ENCODE measurements at places on chromosomes 5 and 9. TPM values are rescaled to one million over a fixed set of nuclear protein-coding genes. Genes with fewer than 3 reads are reported as not detected.
A peak's percentile ranks its signal among the peaks of the same experiment; 100 is the strongest.

DNA sequence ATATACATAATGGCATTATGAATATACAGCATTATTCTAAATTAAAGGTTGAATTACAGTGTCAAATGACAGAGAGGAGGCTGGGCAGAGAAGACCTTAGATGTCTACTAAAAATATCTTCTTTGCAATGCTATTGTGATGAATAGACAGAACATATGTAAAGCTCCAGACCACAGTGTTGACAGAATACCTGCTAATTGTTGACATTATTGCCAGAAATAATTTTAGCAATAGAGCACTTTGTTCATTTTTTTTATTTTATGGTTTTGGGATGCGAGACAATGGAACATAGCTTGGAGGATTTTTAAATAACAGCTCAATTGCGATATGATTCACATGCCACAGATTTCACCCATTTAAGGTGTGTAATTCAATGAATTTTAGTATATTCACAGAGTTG, 508.8 kb downstream of the PSAT1 start:
- DNase-seq, result no peak
- H3K4me3 ChIP-seq, result no peak overlapping the region
- no peaks in the 10 kb centered on the region for H3K36me3 ChIP-seq
- no peaks in the 10 kb centered on the region for H3K4me1 ChIP-seq
- H3K27me3 ChIP-seq, result no peaks in the 10 kb centered on the region
- H3K27ac ChIP-seq, result no peak overlapping the region

GRCh38 chr5:92836855-92837755, 743.9 kb downstream of the NR2F1-AS1 start:
- DNase-seq, result no peak
- H3K36me3 ChIP-seq, result no peaks in the 10 kb centered on the region
- no peaks in the 10 kb centered on the region for H3K4me1 ChIP-seq
- H3K27me3 ChIP-seq, result no peaks in the 10 kb centered on the region
- no peak overlapping the region for H3K4me3 ChIP-seq

GRCh38 chr9:133275105-133276000, at the start of gene ABO:
TSS of gene ABO (minus strand) at chr9:133275201.
- no peaks in the 10 kb centered on the region for H3K27me3 ChIP-seq
- peak within 1 kb of the TSS; percentile 32 for H3K4me3 ChIP-seq

DNA sequence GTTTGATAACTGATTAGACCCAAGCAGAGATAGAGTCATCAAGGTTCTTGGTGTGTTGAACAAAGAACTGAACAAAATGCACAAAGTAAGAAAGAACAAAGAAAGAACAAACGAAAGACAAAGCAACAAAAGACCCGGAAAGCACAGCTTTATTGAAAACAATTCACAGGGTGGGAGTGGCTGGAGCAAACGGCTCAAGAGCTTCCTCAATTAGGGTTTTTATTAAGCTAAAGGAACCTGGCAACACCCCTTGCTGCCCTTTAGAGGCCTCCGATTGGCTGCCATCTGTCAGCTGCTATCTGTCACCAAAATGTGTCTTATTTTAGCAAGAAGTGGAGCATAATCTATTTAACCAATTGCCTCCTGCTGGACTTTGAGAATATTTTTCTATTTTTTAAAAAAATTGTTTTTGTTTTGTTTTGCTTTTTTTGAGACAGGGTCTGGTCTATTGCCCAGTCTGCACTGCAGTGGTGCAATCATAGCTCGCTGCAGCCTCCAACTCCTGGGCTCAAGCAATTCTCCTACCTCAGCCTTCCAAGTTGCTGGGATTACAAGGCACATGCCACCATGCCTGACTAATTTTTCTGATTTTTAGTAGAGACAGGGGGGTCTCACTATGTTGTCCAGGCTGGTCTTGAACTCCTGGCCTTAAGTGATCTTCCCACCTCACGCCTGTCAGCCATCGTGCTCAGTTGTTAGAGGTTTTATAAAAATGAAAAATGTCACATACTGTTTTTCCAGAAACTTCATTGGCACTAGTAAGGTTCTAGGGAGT, 7.7 kb upstream of the ABO start:
- H3K36me3 ChIP-seq, result no peaks in the 10 kb centered on the region
- no peaks in the 10 kb centered on the region for H3K27me3 ChIP-seq
- no peak overlapping the region for H3K27ac ChIP-seq
- no peak for DNase-seq

DNAJB5 gene
- 3.6 TPM for total RNA-seq

GRCh38 chr9:75238311-75238976, 150.1 kb downstream of the OSTF1 start:
- H3K4me1 ChIP-seq, result no peaks in the 10 kb centered on the region
- no peak overlapping the region for H3K4me3 ChIP-seq
- no peak overlapping the region for H3K27ac ChIP-seq
- H3K27me3 ChIP-seq, result no peaks in the 10 kb centered on the region
- DNase-seq, result peak; percentile 62

- no peaks in the 10 kb centered on the region for H3K27me3 ChIP-seq
- no peaks in the 10 kb centered on the region for H3K36me3 ChIP-seq
- H3K27ac ChIP-seq, result no peak overlapping the region
- no peak for DNase-seq
- H3K4me1 ChIP-seq, result peaks cover 35% of the 10 kb centered on the region
- H3K4me3 ChIP-seq, result no peak overlapping the region
Measured at GRCh38 chr5:142808878-142809598, 38.9 kb downstream of the ARHGAP26 start.

- H3K4me1 ChIP-seq, result no peaks in the 10 kb centered on the region
- H3K27me3 ChIP-seq, result no peaks in the 10 kb centered on the region
- no peak overlapping the region for H3K4me3 ChIP-seq
- no peak overlapping the region for H3K27ac ChIP-seq
Measured at GRCh38 chr5:124285733-124286132, 460.7 kb downstream of the ZNF608 start.

KCTD16 gene
- 0.64 TPM for total RNA-seq

BRINP1 gene
- total RNA-seq, result not detected

- no peak for DNase-seq
- H3K4me3 ChIP-seq, result no peak overlapping the region
- H3K36me3 ChIP-seq, result no peaks in the 10 kb centered on the region
- H3K4me1 ChIP-seq, result no peaks in the 10 kb centered on the region
- H3K27me3 ChIP-seq, result no peaks in the 10 kb centered on the region
- no peak overlapping the region for H3K27ac ChIP-seq
Measured at GRCh38 chr9:95148208-95148520, 169.3 kb downstream of the FANCC start.

AK8 gene
- 2.5 TPM for total RNA-seq

DNA sequence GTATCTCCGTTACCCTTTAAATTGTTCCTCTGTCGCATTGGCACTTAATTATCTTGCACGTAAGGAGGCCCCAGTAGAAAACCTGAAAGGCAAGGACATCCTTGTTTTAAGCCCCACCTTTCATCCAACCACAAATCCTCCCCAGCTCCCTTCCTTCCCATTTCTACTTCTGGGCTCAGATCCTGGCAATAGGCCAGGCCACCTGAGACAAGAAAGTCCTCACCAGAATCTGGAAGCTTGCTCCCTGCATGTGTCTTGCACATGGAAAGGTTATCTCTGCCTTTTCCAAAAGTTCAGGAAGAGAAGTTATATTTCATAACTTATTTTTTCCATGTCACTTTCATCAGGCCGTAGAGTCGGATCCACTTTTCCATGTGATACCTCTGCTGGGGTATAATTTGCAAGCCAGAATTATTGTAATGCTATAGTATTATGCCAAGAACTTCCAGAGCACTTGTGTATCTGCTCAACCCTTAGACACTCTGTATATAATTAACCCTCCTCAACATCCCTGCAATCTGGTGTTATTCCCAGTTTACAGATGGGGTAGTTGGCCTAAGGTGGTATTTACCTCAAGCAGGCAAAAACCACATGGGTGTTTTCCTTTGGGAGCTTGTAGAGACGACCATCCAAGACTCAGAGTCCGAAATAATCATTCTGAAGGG, 2.6 kb upstream of the SHB start:
- H3K27ac ChIP-seq, result no peak overlapping the region
- no peak for DNase-seq
- H3K36me3 ChIP-seq, result no peaks in the 10 kb centered on the region
- H3K4me3 ChIP-seq, result no peak overlapping the region
- peaks cover 26% of the 10 kb centered on the region for H3K4me1 ChIP-seq
- no peaks in the 10 kb centered on the region for H3K27me3 ChIP-seq

LURAP1L gene
- 13.3 TPM for total RNA-seq

DNA sequence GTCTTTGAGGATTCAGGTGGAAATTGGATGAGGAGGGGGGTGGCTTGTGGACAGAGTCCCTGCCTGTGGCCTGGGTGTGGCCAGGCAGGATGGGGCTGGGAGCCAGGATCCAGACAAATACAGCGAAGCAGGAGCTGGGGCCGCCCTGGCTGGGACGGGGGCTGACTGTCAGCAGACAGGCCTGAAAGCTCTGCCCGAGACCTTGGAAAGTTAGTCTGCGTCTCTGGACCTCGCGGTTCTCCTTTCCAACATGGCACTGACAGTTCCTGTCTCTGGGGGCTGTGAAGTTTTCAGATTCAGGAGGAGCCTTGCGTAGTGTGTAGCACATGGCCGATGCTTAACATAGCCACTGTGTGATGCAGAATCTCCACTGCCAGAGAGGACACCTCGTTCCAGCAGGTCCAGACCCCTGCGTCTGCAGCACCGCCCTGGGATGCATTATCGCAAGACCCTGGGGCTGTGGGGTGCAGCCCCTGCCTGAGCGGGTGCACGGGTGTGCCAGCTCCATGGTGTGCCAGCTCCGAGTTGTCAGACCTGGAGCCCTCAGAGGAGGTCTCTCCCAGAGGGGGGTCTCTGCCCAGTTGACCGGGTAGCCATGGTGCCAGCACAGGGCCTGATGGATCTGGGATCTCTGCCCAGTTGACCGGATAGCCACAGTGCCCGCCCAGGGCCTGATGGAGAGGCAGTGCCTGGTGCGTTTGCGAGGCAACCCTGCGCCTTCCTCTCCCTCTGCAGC, 89.3 kb downstream of the COL5A1 start:
- H3K27ac ChIP-seq, result no peak overlapping the region
- no peak for DNase-seq
- peaks cover 4% of the 10 kb centered on the region for H3K4me1 ChIP-seq

DNA sequence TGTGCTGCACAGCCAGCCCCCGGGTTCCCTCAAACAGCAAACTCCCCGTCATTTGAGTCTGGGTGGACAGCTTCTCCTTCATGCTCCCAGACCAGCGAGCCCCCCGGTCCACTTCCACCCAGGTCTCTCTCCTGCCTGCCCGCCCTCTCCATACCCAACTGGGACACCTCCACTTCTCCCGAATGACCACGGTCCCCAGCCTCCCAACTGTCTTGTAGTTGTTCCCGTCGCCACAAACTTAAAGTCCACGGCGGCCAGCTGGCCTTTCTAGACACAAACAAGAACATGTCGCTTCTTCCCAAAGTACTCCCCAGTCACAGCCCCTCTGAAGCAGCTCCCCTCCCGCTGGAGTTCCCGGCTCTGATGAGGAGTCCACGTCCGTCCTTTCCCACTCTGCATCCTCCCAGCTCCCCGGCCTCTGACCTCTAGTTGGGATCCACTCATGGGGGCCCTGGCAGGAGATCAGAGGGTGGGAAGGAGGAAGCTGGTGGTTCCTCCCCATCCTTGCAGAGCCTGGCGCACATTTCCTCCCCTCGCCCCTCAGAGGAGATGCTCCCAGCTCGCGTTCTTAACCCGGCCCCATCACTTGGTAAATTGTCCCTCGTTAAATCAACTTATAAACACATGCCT, 24.1 kb upstream of the PPP1R26 start:
- H3K27ac ChIP-seq, result no peak overlapping the region
- no peak overlapping the region for H3K4me3 ChIP-seq
- H3K36me3 ChIP-seq, result no peaks in the 10 kb centered on the region
- no peaks in the 10 kb centered on the region for H3K27me3 ChIP-seq

FAM174A gene
- total RNA-seq, result 8.6 TPM

TAF11L10 gene
- total RNA-seq, result not detected

DNA sequence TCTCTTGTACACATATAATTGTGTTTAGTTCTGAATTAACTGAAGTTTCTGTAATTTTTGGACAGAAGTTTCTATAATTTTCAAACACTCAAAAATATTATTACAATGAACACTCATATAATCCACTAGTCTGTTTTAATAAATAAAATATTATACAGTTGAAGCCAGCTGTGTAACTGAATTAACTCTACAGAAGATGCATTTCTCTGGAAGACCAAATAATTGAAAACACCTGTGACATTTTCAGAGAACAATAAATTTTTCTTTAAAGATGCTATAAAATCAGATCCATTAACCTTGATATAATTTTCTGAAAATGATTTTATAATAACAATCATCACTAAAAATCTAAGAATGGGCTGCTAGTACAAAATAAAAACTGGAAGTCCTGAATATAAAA, 14.7 kb downstream of the NADK2 start:
- H3K27me3 ChIP-seq, result no peaks in the 10 kb centered on the region
- no peaks in the 10 kb centered on the region for H3K4me1 ChIP-seq
- H3K27ac ChIP-seq, result no peak overlapping the region

Measured in HCT116 (cell line).